ENCODE measurements at places on chromosomes 6 and 20.

DNA sequence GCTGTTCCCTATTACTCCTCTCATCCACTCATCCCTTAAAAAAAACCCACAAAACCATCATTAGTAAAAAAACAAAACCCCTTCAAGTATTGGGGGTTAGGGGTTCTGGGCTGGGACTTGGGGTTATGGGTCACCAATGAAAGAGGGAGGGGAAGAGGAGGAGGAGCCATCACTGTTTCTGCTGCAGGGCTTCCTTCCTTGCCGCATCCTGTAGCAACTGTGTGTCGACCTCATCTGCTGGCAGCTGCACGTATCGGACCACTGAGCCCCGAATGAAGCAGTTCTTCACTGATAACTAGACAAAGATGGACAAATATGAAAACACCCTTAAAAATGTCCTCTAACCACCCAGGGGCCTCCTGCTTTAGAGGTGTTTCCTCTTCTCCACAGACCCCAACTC is 2.0 kb upstream of the VARS1 start:
- peaks cover 31% of the 10 kb centered on the region for H3K4me1 ChIP-seq
- no peak overlapping the region for H3K4me3 ChIP-seq
- DNase-seq = peak; percentile 71

DNA sequence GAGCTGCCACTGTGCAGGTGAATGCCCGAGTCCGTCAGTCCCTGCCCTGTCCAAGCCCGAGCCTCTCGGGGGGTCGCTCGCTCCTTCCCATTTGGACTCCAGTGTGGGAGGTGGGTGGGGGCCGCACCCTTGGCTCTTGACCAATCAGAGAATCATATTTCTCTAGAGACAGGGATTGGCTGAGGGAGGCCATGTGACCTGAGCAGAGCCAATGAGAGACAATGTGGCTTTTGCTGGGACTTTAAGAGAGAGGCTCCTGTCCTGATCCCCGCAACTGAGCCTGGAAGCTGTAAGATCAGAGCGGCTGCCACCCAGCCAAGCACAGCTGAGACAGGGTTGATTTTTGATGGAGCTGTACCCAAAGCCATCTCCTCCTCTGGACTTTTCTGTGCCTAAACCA is 199.3 kb downstream of the TFAP2C start:
- H3K27me3 ChIP-seq = no peaks in the 10 kb centered on the region
- no peak overlapping the region for H3K4me3 ChIP-seq
- no peaks in the 10 kb centered on the region for H3K36me3 ChIP-seq

DNA sequence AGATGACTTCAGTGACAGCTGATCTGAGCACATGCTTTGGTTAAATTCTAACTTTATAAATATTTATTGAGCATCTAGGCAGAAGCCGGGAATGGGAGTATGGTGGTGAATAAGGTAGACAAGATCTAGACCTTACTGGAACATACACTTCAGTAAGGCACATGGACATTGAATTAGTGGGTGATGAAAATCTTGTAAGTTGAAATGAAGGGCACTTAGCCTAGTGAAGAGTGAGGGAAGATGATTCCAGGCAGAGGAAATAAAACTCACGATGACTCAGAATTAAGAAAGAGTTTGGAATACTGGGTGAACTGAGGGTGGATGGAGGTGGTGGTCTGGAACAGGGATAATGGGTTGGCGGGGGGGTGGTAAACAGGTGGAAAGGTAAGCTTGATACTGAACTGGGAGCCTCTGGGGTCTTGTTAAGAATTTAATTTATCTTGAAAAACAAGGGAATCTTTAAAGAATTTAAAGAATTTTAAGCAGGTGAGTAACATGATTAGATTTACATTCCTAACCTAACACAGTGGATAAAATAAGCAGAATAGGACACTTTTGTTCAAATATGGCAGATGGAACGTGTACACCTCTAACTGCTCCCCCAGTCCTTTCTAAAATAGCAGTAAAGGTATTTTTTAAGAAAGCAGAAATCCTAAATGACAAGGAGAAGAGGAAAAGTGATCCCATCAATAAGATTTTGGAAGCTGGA is 75.2 kb upstream of the ARHGAP18 start:
- H3K36me3 ChIP-seq = no peaks in the 10 kb centered on the region
- H3K27me3 ChIP-seq = no peaks in the 10 kb centered on the region
- no peak overlapping the region for H3K27ac ChIP-seq
- no peak for DNase-seq
- no peak overlapping the region for H3K4me3 ChIP-seq

- no peaks in the 10 kb centered on the region for H3K27me3 ChIP-seq
- no peak for DNase-seq
- peak overlapping the region; percentile 30 for H3K27ac ChIP-seq
These were observed 53.8 kb downstream of the ADAT2 start for GRCh38 chr6:143396497-143397226.

GRCh38 chr6:23320471-23321015 is 751.2 kb downstream of the HDGFL1 start:
- no peaks in the 10 kb centered on the region for H3K36me3 ChIP-seq
- no peak for DNase-seq
- no peak overlapping the region for H3K4me3 ChIP-seq
- no peaks in the 10 kb centered on the region for H3K4me1 ChIP-seq
- H3K27me3 ChIP-seq = no peaks in the 10 kb centered on the region

DNA sequence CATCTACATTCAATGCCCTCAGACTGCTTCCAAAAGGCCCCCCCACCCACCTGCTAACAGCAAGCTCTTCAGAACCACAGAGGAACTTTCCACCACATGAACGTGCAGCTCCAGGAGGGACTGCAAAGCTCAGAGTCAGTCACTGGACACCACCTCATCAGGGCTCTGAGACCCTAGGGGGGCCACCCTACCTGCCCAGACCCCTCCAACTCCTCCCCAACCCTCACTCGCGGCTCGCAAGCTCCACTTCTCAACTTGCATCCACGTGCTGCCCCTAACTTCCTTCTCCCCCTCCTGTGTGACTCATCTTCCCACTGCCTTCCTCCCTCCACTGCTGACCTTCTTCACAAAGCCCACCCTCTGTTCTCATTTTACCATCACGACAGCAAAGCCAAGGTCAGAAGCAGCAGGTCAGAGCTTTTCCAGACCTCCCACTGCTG is 6.5 kb downstream of the MBOAT1 start:
- DNase-seq = peak; percentile 18
- H3K27ac ChIP-seq = peak overlapping the region; percentile 14
- no peaks in the 10 kb centered on the region for H3K36me3 ChIP-seq
- no peak overlapping the region for H3K4me3 ChIP-seq
- H3K4me1 ChIP-seq = peaks cover 24% of the 10 kb centered on the region

DNA sequence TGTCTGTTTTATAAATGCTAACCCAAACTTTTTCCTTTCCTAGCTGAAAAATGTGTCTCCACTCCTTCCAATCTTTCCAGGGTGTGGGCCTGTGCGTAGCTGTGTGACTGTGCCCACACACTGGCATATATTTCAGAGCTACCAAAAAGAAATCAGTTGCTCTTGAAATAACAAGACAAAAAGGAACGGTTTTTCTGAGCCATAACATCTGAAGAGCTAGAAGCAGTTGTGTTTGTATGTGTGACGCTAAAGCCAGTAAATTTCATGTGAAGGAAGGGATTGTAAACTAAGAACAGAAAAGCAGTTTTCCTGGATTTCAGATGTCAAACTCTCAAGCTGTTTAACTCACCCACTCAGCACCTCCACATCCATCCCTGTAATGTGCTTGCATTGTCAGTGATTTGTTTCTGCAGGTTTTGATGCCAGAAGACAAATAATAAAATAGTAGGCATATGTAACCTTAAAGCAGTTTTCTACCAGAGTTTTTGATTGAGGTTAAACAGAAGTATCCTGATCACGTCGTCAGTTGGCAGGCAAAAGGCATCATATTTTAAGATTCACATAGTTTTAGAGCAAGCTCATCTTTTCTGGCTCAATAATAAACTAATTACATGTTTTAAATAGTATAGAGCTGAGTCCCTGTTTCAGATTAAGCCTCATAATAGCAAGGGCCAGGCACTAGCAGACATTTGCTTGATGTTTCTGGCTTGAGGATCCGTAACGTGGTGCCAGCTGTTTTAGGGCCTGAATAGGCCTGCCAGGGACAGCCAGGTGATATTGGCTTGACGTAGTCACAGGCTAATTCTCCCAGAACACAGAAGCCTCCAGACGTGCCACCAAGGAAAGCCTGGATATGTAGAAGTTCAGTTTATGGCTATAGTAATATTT is 90.9 kb downstream of the FOXO3 start:
- H3K4me3 ChIP-seq = no peak overlapping the region
- no peak for DNase-seq

- H3K36me3 ChIP-seq = no peaks in the 10 kb centered on the region
- no peaks in the 10 kb centered on the region for H3K27me3 ChIP-seq
- H3K4me1 ChIP-seq = peaks cover 11% of the 10 kb centered on the region
- H3K27ac ChIP-seq = no peak overlapping the region
- DNase-seq = no peak
These were observed 18.1 kb upstream of the GATA5 start for GRCh38 chr20:62493886-62494285.

GRCh38 chr6:44388887-44389286 is 1.4 kb downstream of the CDC5L start:
- peaks cover 28% of the 10 kb centered on the region for H3K36me3 ChIP-seq
- no peak overlapping the region for H3K27ac ChIP-seq
- peaks cover 12% of the 10 kb centered on the region for H3K4me1 ChIP-seq
- H3K4me3 ChIP-seq = no peak overlapping the region
- DNase-seq = no peak

DNA sequence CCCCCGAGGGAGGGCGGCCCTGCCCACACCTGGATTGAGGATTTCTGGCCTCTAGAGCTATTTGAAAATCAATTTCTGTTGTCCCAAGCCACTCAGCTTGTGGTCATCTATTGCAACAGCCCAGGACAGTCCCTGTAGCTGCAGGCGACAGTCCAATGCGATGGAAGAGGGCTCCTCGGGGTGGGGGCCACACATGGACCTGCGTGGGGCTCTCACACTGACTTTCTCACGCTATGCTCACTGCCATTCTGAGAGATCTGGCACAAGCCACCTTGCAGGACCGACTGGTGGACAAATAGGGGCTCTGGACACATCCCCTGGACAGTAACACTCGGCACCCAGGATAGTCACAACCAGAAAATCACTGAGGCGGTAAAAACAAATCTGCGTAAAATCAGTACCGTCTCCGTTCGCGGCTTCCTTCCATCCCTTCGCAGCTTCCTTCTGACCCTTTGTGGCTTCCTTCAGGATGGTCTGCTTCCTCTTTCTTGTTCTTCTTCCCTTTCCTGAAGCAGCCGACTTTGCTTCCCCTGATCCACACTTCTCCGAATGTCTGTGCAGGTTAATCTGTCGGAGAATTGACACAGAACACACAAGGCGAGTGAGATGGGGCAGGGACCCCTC is 21.8 kb downstream of the CTCFL start:
- H3K36me3 ChIP-seq = no peaks in the 10 kb centered on the region
- no peak overlapping the region for H3K4me3 ChIP-seq
- peaks cover 3% of the 10 kb centered on the region for H3K27me3 ChIP-seq

DNA sequence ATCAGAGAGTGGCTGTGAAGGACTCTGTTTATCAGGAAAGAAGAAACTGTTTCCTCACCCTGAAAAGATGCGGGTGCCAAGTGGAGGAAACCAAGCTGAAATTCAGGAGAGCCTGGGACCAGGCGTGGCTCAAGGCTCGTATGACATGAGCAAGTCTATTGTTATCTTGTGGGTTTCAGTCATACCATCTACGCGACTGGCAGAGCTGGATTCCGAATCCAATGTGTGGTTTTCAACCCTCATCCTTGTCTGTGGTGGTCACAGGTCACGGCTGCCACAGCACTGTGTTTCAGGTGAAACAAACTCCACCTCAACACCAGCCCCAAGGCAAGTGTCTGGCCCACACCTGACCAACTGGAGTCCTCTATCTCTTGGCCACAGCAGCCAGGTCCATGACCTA is 9.1 kb downstream of the MC3R start:
- H3K27me3 ChIP-seq = no peaks in the 10 kb centered on the region
- H3K4me3 ChIP-seq = no peak overlapping the region
- no peaks in the 10 kb centered on the region for H3K4me1 ChIP-seq
- H3K36me3 ChIP-seq = no peaks in the 10 kb centered on the region
- H3K27ac ChIP-seq = no peak overlapping the region

DNA sequence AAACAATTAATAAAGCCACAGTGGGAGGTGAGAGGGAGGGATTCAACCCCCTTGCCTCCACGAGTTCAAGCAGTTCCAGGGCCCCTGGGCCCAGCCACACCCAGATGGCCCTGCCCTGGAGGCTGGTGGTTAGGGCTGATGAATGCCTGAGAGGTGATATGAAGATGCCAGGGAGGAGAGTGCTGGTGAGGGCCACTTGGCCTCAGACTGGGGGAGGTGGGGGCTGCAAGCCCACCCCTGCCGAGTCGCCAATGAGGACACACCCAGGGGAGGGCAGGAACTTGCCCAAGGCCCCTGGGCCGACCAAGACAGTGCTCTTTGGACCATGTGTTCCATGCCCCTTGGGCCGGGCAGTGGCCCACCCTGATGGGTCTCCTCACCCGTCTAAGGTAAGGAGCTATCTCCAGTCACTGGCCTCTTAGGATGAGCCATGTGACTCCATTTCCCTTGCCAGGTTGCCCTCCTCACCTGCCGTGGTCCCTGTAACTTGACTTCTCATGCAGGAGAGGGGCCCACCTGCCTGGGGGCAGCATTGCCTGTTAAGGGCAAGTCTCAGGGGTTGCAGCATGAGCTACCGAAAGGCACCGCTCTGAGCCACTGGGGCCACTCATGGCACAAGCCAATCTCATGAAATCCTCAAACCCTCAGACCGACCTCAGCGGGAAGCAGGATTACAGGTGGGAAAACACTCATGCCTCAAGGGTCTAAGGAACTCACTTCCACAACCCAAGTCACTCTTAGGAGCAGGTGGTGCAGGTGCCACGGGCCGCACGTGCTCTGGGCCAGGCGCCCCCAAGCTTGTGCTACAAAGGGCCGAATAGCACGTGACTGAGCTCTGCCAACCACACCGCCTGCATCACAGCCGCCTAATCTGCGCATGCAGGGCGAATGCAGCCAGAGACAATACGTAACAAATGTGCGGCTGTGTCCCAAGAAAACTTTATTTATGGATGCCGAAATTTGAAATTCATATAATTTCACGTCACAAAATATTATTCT is 147.4 kb upstream of the MLN start:
- no peak overlapping the region for H3K4me3 ChIP-seq
- H3K27ac ChIP-seq = no peak overlapping the region
- H3K36me3 ChIP-seq = no peaks in the 10 kb centered on the region
